ENCODE measurements at places on chromosomes 3 and 15.

GRCh38 chr15:45499426-45499825 is 23.1 kb downstream of the SLC30A4 start:
- DNase-seq = no peak

GRCh38 chr3:194224471-194225417 is 88.8 kb downstream of the HES1 start:
- DNase-seq = no peak

GRCh38 chr15:49860101-49860500 is 239.3 kb downstream of the DTWD1 start:
- DNase-seq = no peak

- no peak for DNase-seq
Observed at GRCh38 chr3:88225326-88226008, 75.7 kb downstream of the C3orf38 start.

DNA sequence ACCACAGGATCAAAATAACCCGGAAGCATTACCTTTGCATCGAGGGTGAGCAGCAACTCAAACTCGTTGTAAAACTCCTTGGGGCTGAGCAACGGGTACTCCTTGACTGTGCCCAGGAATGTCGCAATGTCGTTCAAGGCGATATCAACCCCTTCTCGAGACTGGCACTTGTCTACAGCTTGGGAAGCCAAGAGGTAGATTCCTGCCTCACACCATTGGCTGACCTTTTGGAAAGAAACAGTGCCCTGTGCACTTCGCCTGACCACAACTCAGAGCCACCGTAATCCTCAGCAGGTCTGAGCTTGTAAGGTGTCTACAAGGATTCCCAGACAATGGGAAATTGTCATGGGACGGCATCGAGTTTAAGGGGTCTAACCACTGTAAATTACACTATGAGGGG is 43.9 kb downstream of the B3GNT5 start:
- no peak for DNase-seq

All from activated naive CD4-positive, alpha-beta T cell (primary cell).